ENCODE measurements at places on chromosomes 5 and 9. TPM values are rescaled to one million over a fixed set of nuclear protein-coding genes. Genes with fewer than 3 reads are reported as not detected.

The PTPRD gene
- total RNA-seq, result 0.71 TPM

The SARDH gene
- 27.2 TPM for total RNA-seq

The DAB2IP gene
- 0.15 TPM for total RNA-seq

DNA sequence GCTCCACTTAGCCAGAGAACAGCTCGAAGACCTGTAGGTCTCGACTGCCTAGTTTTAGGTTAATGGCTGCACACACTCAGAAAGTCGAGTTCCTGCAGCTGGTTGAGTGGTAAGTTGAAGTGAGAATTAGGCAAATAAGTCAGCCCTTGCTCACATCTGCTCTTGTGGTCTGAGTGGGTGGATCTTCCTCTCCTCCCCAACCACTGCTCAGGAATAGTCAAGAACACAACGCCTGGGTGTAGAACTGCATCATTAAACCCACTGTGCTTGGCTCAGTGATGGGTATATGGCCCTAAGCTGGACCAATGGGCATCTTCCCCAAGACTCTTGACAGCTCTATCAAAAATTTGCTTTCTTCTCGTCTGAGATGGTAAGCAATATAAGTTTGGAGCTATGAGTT, 20.9 kb upstream of the ADAM19 start:
- H3K4me3 ChIP-seq, result no peak overlapping the region
- H3K27ac ChIP-seq, result no peak overlapping the region
- DNase-seq, result no peak
- no peaks in the 10 kb centered on the region for H3K36me3 ChIP-seq
- peaks cover 35% of the 10 kb centered on the region for H3K4me1 ChIP-seq
- no peaks in the 10 kb centered on the region for H3K27me3 ChIP-seq

DNA sequence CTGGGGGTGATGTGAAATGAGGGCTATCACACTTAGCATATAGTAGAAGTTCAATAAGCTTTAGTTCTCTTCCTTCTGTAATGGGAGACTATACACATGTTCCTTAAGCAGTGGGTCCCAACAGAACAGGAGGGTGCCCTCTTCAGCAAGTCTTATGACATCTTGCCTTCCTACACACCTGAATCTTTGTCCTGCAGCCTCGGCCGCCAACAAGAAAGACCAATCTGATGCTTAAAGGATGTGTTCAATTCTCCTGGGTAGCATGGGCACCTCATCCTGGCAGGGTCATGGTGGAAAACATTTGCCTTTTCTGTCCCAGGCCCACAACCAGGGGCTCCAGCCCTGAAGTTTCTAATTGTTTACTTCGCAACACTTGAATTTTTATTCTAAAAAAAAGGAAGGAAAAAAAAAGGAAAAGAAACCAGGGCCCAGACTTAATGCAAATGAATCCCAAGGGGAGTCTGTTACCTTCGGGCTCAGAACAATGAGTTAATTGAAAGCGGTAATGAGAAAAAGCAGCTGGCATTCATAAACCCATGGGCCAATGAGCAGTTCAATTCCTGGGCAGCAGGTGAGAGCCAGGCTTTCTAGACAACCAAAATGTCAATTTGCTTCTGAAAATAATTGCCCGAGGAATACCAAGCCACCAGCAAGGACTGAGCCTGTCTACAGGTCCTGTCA, 26.2 kb upstream of the SMAD5 start:
- no peaks in the 10 kb centered on the region for H3K36me3 ChIP-seq
- DNase-seq, result no peak
- H3K27ac ChIP-seq, result no peak overlapping the region
- no peaks in the 10 kb centered on the region for H3K4me1 ChIP-seq
- no peak overlapping the region for H3K4me3 ChIP-seq

- H3K36me3 ChIP-seq, result peaks cover 5% of the 10 kb centered on the region
- no peaks in the 10 kb centered on the region for H3K4me1 ChIP-seq
- H3K27me3 ChIP-seq, result no peaks in the 10 kb centered on the region
- DNase-seq, result no peak
- H3K27ac ChIP-seq, result no peak overlapping the region
These were observed 185.5 kb downstream of the KDM4C start for GRCh38 chr9:6943293-6943692.

DNA sequence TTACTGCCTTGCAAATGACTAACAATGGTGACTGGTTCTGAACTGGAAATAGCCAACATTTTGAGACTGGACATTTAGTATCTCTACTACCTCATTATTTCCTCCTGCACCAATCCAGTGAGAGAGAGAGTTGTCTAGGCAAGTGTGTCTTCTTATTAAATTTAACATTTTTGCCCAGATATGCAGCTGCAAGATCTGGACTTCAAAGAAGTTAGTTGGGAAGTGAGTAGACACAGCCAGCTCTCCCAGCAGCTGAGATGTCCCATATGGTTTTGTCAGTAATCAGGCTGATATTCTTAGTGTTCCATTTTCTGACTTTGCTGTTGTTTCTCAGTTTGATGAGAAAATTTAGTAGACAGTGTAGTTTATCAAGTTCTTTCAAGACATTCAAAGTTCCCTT, 1778.8 kb upstream of the CDH6 start:
- no peak overlapping the region for H3K4me3 ChIP-seq
- H3K27ac ChIP-seq, result no peak overlapping the region
- no peaks in the 10 kb centered on the region for H3K4me1 ChIP-seq

- no peaks in the 10 kb centered on the region for H3K36me3 ChIP-seq
- H3K27me3 ChIP-seq, result no peaks in the 10 kb centered on the region
- peak; percentile 25 for DNase-seq
- H3K27ac ChIP-seq, result peak overlapping the region; percentile 95
- H3K4me3 ChIP-seq, result peak overlapping the region; percentile 90
These were observed 681 bp downstream of the FNIP1 start for GRCh38 chr5:131795879-131796792.

DNA sequence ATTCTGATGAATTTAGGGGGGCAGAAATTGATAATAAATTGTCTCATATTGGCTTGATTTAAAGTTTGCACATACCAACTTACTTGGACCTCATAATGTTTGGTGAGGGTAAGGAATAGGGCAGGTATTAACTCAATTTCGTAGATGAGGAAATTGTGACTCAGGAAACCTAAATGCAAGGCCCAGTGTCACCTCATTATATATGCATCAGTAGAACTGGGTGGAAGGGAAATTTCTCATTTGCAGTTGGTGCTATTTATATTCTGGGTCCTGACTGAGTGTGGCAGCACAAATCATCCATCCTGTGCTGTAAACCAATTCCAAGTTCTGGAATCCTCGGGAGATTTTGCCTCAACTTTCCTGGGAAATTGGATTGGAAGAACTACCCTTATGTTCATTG, 103.0 kb downstream of the SPATA31D1 start:
- H3K36me3 ChIP-seq, result no peaks in the 10 kb centered on the region
- no peak overlapping the region for H3K27ac ChIP-seq
- H3K4me1 ChIP-seq, result no peaks in the 10 kb centered on the region
- no peaks in the 10 kb centered on the region for H3K27me3 ChIP-seq

All from naive thymus-derived CD4-positive, alpha-beta T cell (primary cell).